ENCODE measurements at places on chromosomes 2 and 18. TPM values are rescaled to one million over a fixed set of nuclear protein-coding genes. Genes with fewer than 3 reads are reported as not detected.

DNA sequence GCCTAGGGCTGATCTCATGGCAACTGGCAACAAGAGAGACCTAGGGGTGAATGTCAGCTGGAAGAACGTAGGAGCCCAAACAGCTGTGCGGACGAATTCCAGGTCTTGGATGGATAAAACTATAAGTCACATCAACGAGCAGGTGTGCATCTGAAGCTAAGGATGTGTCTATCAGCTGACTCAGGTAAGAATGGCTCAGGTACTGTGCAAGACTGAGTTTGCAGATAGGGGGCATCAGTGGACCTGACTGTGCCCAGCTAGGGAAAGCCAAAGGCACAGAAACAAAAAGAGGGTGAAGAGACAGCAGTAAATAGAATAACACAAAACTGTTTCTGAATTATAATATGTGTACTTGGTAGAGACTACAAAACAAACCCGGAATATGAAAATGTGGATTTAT lies 357.3 kb downstream of the ZEB2 start:
- DNase-seq: peak; percentile 65
- no peaks in the 10 kb centered on the region for H3K4me1 ChIP-seq
- no peak overlapping the region for H3K4me3 ChIP-seq
- no peaks in the 10 kb centered on the region for H3K27me3 ChIP-seq

Gene PSMD1
- polyA plus RNA-seq: 21.5 TPM

Gene C2orf78
- not detected for polyA plus RNA-seq

GRCh38 chr2:130810490-130810889 lies 26.2 kb upstream of the ARHGEF4 start:
- no peak overlapping the region for H3K27ac ChIP-seq
- DNase-seq: no peak
- H3K36me3 ChIP-seq: no peaks in the 10 kb centered on the region
- no peaks in the 10 kb centered on the region for H3K27me3 ChIP-seq

- peaks cover 2% of the 10 kb centered on the region for H3K27me3 ChIP-seq
- no peaks in the 10 kb centered on the region for H3K36me3 ChIP-seq
- no peak overlapping the region for H3K4me3 ChIP-seq
- no peak overlapping the region for H3K27ac ChIP-seq
- no peak for DNase-seq
These were observed 138.8 kb downstream of the TWIST2 start for GRCh38 chr2:238986491-238987351.

GRCh38 chr18:76970770-76971559 lies 148.6 kb downstream of the ZNF236 start:
- H3K4me1 ChIP-seq: peaks cover 27% of the 10 kb centered on the region
- peak overlapping the region; percentile 15 for H3K27ac ChIP-seq
- no peaks in the 10 kb centered on the region for H3K27me3 ChIP-seq
- no peaks in the 10 kb centered on the region for H3K36me3 ChIP-seq

DNA sequence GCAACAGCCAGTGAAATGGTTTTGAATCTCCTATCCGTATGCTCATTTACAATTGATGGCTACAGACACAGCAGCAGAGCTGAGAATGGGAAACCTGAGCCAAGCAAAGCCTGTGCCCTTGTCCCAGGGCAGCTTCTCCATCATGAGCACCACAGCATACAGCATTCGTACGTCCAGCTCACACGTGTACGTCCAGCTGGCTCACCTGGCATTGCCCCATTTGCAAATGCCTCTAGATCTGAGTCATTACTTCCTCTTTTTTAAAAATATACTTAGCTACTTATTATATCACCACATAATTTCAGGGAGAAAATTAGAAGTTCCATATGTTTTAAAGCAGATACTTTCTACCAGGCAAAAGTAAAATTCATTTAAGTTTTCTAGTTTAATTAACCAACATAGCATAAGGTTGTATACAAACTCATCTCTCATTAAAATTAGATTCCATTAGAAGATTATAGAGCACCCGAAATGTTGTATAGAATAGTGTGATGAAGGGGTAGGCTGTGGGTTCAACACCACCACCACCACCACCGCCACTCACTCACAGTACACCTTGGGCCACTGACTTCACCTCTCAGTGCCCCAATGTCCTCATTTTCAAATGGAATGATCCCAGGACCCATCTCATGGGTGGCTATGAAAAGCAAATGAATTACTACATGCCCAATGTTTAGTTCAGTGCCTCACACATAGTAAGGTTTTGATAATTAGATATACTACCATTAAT lies 31.4 kb upstream of the TMEM177 start:
- H3K27ac ChIP-seq: no peak overlapping the region
- H3K36me3 ChIP-seq: no peaks in the 10 kb centered on the region
- H3K27me3 ChIP-seq: peaks cover 4% of the 10 kb centered on the region
- no peak overlapping the region for H3K4me3 ChIP-seq
- peak; percentile 54 for DNase-seq

- H3K27ac ChIP-seq: no peak overlapping the region
- no peaks in the 10 kb centered on the region for H3K36me3 ChIP-seq
- no peaks in the 10 kb centered on the region for H3K4me1 ChIP-seq
- no peaks in the 10 kb centered on the region for H3K27me3 ChIP-seq
These were observed 48.7 kb downstream of the EHD3 start for GRCh38 chr2:31282634-31283033.

- H3K4me3 ChIP-seq: no peak overlapping the region
- H3K27me3 ChIP-seq: no peaks in the 10 kb centered on the region
- no peak overlapping the region for H3K27ac ChIP-seq
- H3K36me3 ChIP-seq: no peaks in the 10 kb centered on the region
- no peak for DNase-seq
- H3K4me1 ChIP-seq: peaks cover 4% of the 10 kb centered on the region
These were observed 66.5 kb downstream of the VWA3B start for GRCh38 chr2:98153481-98153880.

Gene FANCL
- polyA plus RNA-seq: 9.1 TPM

- H3K4me3 ChIP-seq: no peak overlapping the region
- H3K36me3 ChIP-seq: no peaks in the 10 kb centered on the region
- no peaks in the 10 kb centered on the region for H3K27me3 ChIP-seq
These were observed 82.8 kb downstream of the GLI2 start for GRCh38 chr2:120818441-120818920.

Gene MAP3K19
- 0.46 TPM for polyA plus RNA-seq

DNA sequence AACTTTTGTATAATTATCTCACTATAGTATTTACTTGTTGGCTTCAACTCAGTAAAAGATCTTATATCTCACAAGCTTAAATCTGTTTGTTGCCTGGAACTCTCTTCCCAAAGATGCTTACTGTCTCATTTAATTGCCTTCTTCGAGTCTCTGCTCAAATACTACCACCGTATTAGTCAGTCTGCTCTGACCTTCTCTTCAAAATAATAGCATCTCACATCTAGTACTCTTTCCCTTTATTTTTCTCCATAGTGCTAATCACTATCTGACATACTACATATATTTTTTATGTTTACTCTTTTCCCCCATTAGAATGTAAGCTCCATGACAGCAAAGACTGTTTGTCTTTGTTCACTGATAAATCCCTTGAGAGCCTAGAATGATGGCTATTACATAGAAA lies 10.6 kb upstream of the MPP4 start:
- H3K4me3 ChIP-seq: no peak overlapping the region
- H3K36me3 ChIP-seq: peaks cover 2% of the 10 kb centered on the region
- no peaks in the 10 kb centered on the region for H3K27me3 ChIP-seq
- H3K4me1 ChIP-seq: no peaks in the 10 kb centered on the region

GRCh38 chr2:3262437-3263388 lies 114.9 kb downstream of the EIPR1 start:
- H3K27me3 ChIP-seq: no peaks in the 10 kb centered on the region
- H3K4me1 ChIP-seq: no peaks in the 10 kb centered on the region
- DNase-seq: no peak
- peaks cover 6% of the 10 kb centered on the region for H3K36me3 ChIP-seq

DNA sequence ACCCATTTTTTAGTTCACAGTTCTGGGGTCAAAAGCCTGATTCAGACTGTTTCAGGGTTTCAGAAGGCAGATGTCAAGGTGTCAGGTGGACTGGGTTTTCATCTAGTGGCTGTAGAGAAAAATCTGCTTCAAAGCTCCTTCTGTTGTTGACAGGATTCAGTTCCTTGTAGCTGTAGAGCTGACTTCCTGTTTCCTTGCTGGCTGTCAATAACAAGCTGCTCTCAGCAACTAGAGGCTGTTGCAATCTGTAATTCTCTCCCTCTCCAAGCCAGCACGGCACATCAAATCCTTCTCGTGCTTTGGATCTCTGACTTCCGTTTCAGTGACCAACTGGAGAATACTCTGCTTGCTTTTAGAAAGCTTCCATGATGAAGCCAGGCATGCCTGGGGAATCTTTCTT lies 179.4 kb downstream of the DOK6 start:
- H3K27ac ChIP-seq: no peak overlapping the region
- no peak for DNase-seq
- H3K36me3 ChIP-seq: no peaks in the 10 kb centered on the region
- H3K4me1 ChIP-seq: no peaks in the 10 kb centered on the region

Gene FAM110C
- not detected for polyA plus RNA-seq
